ENCODE measurements at places on chromosomes 13 and 19. TPM values are rescaled to one million over a fixed set of nuclear protein-coding genes. Genes with fewer than 3 reads are reported as not detected.

Gene PALM3
- not detected for total RNA-seq

- peaks cover 15% of the 10 kb centered on the region for H3K4me1 ChIP-seq
- H3K36me3 ChIP-seq, result peaks cover 28% of the 10 kb centered on the region
- H3K4me3 ChIP-seq, result no peak overlapping the region
- no peaks in the 10 kb centered on the region for H3K27me3 ChIP-seq
- H3K27ac ChIP-seq, result no peak overlapping the region
These were observed 4.6 kb downstream of the TCF3 start for GRCh38 chr19:1647501-1648458.

DNA sequence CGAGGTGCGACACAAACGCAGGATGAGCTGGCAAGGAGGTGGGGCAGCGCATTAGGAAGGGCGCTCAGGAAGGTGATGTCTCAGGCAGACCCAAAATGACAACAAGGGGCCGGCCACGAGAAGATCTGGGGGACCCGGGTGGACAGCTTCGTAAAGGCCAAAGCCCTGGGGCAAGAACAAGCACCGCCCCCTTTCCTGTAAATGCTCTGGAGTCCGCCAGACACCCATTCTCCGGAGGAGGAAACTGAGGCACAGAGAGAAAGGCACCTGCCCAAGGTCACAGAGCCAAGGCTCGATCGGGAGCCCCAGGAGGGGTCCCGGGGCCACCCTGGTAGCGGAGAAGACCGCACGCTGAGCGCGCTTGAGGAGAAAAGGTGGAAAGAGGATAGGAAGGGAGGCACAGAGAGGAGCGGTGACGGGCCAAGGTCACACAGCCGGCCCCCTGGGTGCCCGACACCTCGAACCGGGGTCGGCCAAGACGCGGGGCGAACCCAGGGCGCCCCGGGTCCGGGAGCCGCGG lies 571 bp downstream of the SAFB2 start:
- peak overlapping the region; percentile 67 for H3K27ac ChIP-seq
- no peaks in the 10 kb centered on the region for H3K27me3 ChIP-seq

DNA sequence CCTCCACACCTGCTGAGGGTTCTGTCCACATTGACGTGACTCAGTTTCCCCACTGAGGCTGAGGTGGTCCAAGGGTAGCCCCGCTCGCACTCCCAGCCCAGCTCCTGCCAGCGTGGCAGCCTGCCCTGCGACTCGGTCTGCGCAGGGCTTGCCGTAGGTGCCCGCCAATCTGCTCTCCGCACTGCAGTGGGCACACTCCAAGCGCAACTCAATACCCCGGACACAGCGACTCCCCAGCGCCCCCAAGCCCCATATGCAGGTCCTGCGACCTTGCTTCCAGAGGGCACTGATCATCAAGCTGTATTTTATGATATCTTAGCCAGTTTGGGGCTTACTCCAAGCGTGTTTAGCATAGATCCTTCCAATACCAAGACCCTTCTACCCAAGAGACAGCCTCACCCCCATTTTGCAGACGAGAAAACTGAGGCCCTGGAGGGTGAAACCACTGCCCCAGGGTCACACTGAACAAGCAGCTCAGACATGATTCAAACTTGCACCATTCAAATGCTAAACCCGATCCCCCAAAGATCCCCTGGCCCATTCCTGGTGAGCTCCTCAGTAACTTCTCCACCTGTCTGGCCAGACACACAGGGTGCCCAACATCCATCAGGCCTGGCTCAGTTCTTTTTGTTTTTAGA lies 13.5 kb downstream of the PTPRS start:
- H3K4me3 ChIP-seq, result no peak overlapping the region
- peaks cover 4% of the 10 kb centered on the region for H3K27me3 ChIP-seq
- DNase-seq, result peak; percentile 15
- H3K4me1 ChIP-seq, result no peaks in the 10 kb centered on the region
- H3K36me3 ChIP-seq, result no peaks in the 10 kb centered on the region

GRCh38 chr19:40281381-40282208 lies 3.5 kb downstream of the AKT2 start:
- no peak overlapping the region for H3K4me3 ChIP-seq
- H3K4me1 ChIP-seq, result peaks cover 46% of the 10 kb centered on the region
- DNase-seq, result no peak
- H3K27ac ChIP-seq, result no peak overlapping the region

GRCh38 chr13:67238277-67238859 lies 8.2 kb upstream of the PCDH9 start:
- H3K4me3 ChIP-seq, result no peak overlapping the region
- DNase-seq, result peak; percentile 71
- H3K27me3 ChIP-seq, result no peaks in the 10 kb centered on the region
- no peak overlapping the region for H3K27ac ChIP-seq
- H3K36me3 ChIP-seq, result no peaks in the 10 kb centered on the region

DNA sequence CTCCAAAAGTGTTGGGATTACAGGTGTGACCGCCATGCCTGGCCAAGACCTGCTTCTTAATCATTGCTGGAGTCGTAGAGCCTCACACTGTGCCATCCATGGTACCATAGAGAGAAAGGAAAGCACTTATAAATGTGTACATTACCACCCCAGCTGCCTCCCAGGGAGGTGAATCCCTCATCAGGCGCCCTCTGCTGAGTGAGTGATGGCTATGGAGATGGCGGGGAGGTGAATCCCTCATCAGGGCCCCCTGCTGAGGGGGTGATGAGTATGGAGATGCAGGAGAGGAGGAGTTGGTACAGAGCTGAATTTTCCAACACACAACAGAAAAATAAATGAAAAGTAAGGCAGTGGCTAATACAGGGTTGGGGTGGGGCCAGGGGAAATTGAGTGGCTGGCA lies 263.4 kb downstream of the UQCRFS1 start:
- H3K4me3 ChIP-seq, result no peak overlapping the region
- no peak overlapping the region for H3K27ac ChIP-seq
- DNase-seq, result no peak
- H3K4me1 ChIP-seq, result no peaks in the 10 kb centered on the region

- H3K4me3 ChIP-seq, result no peak overlapping the region
- no peaks in the 10 kb centered on the region for H3K4me1 ChIP-seq
- H3K27ac ChIP-seq, result no peak overlapping the region
- no peaks in the 10 kb centered on the region for H3K27me3 ChIP-seq
These were observed 1270.8 kb downstream of the PCDH9 start for GRCh38 chr13:65959305-65959704.

DNA sequence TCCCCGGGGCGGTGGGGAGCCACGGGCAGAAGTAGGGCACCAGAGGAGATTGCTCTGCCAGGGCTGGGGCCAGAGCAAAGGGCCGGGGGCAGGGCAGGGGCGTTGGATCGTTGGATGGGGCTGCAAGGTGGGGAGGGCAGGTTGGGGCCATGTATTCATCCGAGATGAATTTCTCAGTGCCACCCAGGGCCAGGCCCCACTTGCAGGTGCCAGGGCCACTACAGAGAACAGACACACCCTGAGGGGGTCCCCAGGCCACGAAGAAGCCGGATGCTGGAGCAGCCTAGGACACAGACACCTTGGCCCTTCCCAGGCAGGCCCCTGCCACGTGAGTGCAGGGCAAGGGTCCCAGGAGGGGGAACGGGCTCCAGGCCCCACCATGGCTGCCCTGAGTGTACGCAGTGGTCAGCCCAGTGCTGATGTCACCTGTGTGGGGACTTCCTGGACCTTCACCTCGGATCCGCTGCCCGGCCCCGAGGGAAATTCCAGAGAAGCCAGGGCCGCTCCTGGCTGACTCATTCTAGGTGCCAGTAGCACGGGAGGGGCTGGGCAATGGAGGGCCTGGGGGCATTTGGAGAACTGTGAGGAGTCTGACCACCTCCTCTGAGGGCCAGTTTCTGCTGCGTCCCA lies 9.6 kb upstream of the SBNO2 start:
- H3K27ac ChIP-seq, result no peak overlapping the region
- peak; percentile 82 for DNase-seq
- H3K36me3 ChIP-seq, result no peaks in the 10 kb centered on the region

Gene RAB20
- total RNA-seq, result 3.8 TPM

Gene SCN1B
- total RNA-seq, result 5.6 TPM

- H3K4me1 ChIP-seq, result peaks cover 17% of the 10 kb centered on the region
- H3K36me3 ChIP-seq, result no peaks in the 10 kb centered on the region
- H3K27ac ChIP-seq, result no peak overlapping the region
- H3K4me3 ChIP-seq, result no peak overlapping the region
- peak; percentile 30 for DNase-seq
- no peaks in the 10 kb centered on the region for H3K27me3 ChIP-seq
These were observed 118.2 kb downstream of the KCNRG start for GRCh38 chr13:50133358-50133953.

- no peaks in the 10 kb centered on the region for H3K36me3 ChIP-seq
- no peak overlapping the region for H3K4me3 ChIP-seq
- DNase-seq, result no peak
- no peaks in the 10 kb centered on the region for H3K27me3 ChIP-seq
These were observed 8.1 kb downstream of the PSG7 start for GRCh38 chr19:42928896-42929295.

GRCh38 chr19:58229255-58229639 lies 533 bp downstream of the ZNF544 start:
- peaks cover 44% of the 10 kb centered on the region for H3K36me3 ChIP-seq
- H3K27me3 ChIP-seq, result no peaks in the 10 kb centered on the region
- peaks cover 15% of the 10 kb centered on the region for H3K4me1 ChIP-seq
- H3K4me3 ChIP-seq, result peak overlapping the region; percentile 89

- no peak overlapping the region for H3K4me3 ChIP-seq
- H3K27ac ChIP-seq, result no peak overlapping the region
- H3K36me3 ChIP-seq, result no peaks in the 10 kb centered on the region
- no peaks in the 10 kb centered on the region for H3K27me3 ChIP-seq
- no peak for DNase-seq
- no peaks in the 10 kb centered on the region for H3K4me1 ChIP-seq
These were observed 120.5 kb downstream of the ZNF536 start for GRCh38 chr19:30492586-30493270.

DNA sequence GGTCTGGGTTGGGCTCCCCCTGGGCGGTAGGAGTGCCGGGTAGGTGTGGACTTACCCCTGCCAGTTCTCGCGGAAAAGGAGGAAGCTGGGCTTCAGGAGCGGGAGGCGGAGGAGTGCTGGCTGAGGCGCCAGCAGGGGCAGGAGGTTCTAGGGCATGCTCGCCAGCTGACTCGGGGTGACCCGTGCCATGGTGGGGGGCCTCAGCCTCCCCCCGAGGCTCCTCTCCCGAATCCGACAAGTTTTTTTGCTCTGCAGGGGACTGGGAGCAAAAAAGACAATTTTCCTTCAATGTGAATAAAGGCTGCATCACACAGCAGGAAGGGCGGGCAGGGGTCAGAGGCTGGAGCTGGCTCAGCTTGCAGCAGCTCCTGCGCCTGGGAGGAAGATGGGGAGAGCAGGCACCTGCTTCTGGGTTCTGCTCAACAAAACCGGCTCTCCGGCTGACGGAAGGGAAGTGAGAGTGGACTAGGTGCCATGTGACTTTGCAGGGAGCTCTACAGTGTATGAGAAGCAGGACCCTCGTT lies 26.5 kb downstream of the RANBP3 start:
- H3K4me1 ChIP-seq, result peaks cover 41% of the 10 kb centered on the region
- H3K36me3 ChIP-seq, result peaks cover 10% of the 10 kb centered on the region
- no peaks in the 10 kb centered on the region for H3K27me3 ChIP-seq
- DNase-seq, result no peak
- no peak overlapping the region for H3K4me3 ChIP-seq

Gene CD33
- not detected for total RNA-seq

- DNase-seq, result peak; percentile 15
- H3K27ac ChIP-seq, result no peak overlapping the region
- no peaks in the 10 kb centered on the region for H3K36me3 ChIP-seq
- no peaks in the 10 kb centered on the region for H3K4me1 ChIP-seq
- no peak overlapping the region for H3K4me3 ChIP-seq
- H3K27me3 ChIP-seq, result no peaks in the 10 kb centered on the region
These were observed 1295.1 kb upstream of the PCDH20 start for GRCh38 chr13:62710787-62711186.

DNA sequence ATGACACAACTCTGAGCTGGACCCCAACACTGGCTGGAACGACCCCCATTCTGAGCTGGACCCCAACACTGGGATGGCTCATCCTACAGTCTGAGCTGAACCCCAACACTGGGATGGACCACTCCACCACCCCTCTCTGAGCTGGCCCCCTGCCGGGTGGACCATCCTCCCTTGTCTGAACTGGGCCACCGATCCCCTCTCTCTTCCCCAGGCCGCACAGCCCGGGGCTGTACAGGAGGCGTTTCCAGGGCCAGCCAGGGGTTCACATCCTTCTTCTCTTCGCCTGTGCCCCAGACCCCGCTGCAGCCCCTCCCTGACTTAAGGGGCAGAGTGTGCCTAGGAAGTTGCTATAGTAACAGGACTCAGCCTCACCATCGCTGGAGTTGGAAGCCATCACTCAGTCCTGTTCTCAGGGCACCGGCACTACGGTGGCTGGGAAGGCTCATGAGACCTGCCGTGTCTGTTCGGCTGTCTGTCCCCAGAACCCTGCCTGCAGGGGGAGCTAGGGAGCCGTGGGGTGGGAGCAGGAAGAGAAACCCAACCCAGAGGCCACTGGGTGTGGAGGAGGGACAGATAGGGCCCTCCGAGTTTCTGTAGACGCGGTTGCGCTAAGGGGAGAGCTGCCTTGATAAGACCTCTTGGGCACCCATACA lies 3.7 kb downstream of the PRKACA start:
- no peaks in the 10 kb centered on the region for H3K27me3 ChIP-seq
- peaks cover 39% of the 10 kb centered on the region for H3K4me1 ChIP-seq
- peak; percentile 69 for DNase-seq
- H3K4me3 ChIP-seq, result no peak overlapping the region
- no peak overlapping the region for H3K27ac ChIP-seq
- H3K36me3 ChIP-seq, result peaks cover 6% of the 10 kb centered on the region

- no peak for DNase-seq
- H3K4me1 ChIP-seq, result peaks cover 4% of the 10 kb centered on the region
- no peak overlapping the region for H3K27ac ChIP-seq
- peaks cover 15% of the 10 kb centered on the region for H3K36me3 ChIP-seq
- no peaks in the 10 kb centered on the region for H3K27me3 ChIP-seq
These were observed 12.7 kb downstream of the SGTA start for GRCh38 chr19:2770055-2771013.

Gene SELENOV
- not detected for total RNA-seq

GRCh38 chr19:42176649-42176989 lies 40.9 kb downstream of the DEDD2 start:
- H3K36me3 ChIP-seq, result no peaks in the 10 kb centered on the region
- peak; percentile 93 for DNase-seq
- peaks cover 6% of the 10 kb centered on the region for H3K4me1 ChIP-seq
- peak overlapping the region; percentile 66 for H3K4me3 ChIP-seq
- peaks cover 62% of the 10 kb centered on the region for H3K27me3 ChIP-seq

Gene PSG1
- total RNA-seq, result 0.36 TPM

All from osteoblast (primary cell).